ENCODE measurements at places on chromosomes 11 and 22.

- no peak for DNase-seq
Observed at GRCh38 chr11:10305964-10306918, 1.4 kb downstream of the ADM start.

DNA sequence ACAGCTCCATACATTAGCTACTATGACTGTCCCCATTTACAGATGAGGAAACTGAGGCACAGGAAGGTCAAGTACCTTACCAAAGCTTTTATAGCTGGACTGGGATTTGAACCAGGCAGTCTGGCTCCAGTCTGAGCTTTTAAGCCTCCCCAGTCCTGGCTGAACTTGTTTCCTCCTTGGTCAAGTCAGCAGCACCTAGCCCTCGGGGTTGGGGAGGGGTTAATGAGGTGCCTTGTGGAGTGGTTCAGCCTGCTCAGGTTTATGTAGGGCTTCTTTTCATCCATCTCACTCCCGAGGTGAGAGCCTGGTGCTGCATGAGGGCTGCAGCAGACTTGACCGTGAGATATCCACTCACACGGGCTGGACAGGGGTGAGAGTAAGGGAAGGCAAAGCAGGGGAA lies 36.7 kb upstream of the GCAT start:
- no peak for DNase-seq

GRCh38 chr11:14542324-14542723 lies 22.1 kb upstream of the PSMA1 start:
- peak; percentile 69 for DNase-seq

DNA sequence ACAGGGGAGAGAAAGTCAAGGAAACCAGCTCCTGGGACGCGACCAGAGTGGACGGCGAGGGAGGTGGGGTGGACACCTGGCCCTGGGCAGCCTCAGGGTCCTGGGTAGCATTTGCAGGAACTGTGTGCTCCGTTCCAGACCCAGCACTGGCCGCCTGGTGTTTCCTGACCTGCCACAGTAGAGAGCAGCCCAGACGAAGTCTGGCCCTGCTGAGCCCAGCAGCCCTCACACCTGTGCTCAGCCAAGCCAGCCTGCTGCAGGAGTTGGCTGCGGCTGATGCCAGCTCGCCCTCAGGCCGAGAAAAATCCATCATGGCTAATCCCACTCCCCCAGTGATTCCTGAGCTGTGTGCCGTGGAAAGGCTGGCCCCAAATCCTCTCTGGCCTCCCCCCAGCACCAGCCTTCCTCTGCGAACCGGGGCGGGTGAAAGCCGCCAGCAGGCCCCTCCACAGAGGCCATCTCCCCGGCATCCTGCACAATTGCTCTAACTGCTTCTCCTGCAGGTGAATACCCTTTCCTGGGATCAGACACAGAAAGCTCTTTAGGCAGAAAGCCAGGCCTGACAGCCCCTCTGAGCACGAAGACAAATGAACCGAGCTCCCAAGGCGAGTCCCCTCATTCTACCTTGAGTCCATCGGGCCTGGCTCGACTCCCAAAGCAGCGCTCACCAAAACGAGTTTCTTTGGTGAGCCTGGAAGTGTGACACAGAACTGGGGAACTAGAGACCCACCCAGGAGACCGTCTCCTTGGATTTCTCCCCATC lies 88.6 kb downstream of the RTL6 start:
- no peak for DNase-seq

- no peak for DNase-seq
Observed at GRCh38 chr11:125772834-125773505, 5.7 kb downstream of the PATE2 start.

DNA sequence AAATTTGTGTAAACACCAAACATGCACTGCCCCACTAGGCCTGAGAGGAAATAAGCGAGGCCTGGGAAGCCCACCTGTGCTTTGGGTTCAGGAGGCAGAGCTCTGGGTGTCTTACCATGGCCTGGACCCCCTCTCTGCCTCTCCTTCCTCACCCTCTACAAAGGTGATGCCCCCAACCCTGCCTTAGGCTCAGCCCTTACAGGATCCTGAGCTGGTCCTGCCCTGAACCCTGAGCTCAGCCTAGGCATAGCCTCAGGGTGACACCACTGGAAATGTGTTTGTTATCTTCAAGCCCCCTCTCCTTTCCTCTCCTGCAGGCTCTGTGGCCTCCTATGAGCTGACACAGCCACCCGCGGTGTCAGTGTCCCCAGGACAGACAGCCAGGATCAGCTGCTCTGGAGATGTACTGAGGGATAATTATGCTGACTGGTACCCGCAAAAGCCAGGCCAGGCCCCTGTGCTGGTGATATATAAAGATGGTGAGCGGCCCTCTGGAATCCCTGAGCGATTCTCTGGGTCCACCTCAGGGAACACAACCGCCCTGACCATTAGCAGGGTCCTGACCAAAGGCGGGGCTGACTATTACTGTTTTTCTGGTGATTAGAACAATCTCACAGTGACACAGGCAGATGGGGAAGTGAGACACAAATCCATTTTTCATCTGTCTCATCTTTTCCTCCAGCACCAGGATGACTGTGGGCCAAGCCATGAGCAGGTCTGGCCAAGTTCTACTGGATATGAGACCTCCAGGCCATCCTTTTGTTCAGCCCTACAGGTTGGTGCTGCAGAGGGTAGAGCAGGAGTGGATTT lies 117.8 kb downstream of the GGTLC2 start:
- DNase-seq = no peak

GRCh38 chr11:50075856-50076255 lies 43.2 kb downstream of the OR4C45 start:
- no peak for DNase-seq

GRCh38 chr11:255176-255575 lies 18.4 kb downstream of the PSMD13 start:
- DNase-seq = no peak

GRCh38 chr22:45642986-45643385 lies 28.6 kb upstream of the ATXN10 start:
- DNase-seq = no peak

- no peak for DNase-seq
Observed at GRCh38 chr22:27476729-27477128, 324.8 kb downstream of the MN1 start.

- DNase-seq = no peak
Observed at GRCh38 chr11:133901999-133902398, 54.8 kb downstream of the IGSF9B start.

GRCh38 chr22:20033045-20033706 lies 12.3 kb downstream of the TANGO2 start:
- DNase-seq = no peak

DNA sequence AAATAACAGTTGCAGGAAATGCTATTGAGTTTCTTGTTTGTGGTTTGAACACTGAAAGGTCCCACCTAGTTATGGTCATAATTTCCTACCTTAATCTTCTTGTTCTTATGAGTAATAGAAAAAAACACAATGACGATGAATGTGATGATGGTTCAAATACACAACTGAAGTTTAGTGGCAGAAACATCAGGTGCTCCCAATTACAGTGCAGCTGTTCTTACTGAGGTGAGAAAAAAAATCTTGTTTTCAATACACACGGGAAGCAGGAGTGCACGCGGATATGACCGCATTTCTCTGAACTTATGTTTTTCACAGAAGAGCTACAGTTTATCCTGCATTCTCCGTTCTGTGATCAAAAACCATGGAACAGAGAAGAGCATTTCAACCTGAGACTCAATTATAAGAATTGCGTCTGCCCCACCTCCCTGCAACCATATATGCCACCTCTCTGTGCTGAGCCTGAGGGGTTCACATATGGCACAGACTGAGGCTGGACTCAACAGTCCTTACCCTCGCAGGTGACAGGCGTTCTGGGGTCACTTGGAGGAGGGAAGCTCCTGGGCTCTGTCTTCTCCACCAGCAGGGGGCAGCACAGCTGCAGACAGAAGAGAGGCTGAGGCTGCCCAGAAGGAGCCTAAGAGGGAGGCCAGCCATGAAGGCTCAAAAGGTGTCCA lies 99.7 kb upstream of the IGLL5 start:
- DNase-seq = no peak

GRCh38 chr11:87110443-87111131 lies 72.9 kb downstream of the TMEM135 start:
- no peak for DNase-seq

DNA sequence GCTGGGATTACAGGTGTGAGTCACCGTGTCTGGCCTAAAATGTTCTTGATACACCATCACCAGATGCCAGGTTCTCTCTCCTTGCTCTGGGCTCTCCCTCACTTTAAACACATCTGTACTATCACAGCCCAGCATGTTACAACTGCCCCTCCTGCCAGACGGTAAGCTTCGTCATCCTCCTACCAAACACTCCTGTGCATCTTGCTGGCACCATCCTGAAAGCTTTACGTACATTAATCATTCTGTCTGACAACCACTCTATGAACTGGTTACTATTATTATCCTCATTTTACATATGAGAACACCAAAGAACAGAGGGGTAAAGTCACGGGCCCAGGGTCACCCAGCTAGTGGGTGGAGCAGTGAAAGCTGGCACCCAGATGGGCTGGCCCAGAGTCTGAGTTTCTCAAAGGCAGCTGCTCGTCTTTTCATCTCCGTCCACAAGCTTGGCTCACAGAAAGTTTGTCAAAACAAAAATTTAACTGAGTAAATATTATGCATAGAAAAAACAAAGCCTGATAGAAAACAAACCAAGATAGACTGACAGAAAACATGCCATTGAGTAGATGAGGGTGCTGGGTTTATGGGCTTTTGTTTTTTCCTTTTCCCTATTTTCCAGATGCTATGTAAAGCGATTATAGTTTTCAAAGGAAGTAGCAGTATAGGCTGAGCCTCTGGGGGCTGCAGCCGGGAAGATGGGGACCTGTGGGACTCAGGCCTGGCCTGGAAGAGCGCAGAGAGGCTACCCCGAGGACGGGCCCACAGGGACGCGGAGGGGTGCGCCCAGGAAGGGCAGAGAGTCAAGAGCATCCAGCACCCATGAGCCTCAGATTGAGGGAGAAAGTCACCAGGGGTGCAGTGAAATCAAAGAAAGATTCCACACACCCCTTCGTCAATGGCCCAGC lies 9.5 kb downstream of the PLA2G6 start:
- DNase-seq = no peak

DNA sequence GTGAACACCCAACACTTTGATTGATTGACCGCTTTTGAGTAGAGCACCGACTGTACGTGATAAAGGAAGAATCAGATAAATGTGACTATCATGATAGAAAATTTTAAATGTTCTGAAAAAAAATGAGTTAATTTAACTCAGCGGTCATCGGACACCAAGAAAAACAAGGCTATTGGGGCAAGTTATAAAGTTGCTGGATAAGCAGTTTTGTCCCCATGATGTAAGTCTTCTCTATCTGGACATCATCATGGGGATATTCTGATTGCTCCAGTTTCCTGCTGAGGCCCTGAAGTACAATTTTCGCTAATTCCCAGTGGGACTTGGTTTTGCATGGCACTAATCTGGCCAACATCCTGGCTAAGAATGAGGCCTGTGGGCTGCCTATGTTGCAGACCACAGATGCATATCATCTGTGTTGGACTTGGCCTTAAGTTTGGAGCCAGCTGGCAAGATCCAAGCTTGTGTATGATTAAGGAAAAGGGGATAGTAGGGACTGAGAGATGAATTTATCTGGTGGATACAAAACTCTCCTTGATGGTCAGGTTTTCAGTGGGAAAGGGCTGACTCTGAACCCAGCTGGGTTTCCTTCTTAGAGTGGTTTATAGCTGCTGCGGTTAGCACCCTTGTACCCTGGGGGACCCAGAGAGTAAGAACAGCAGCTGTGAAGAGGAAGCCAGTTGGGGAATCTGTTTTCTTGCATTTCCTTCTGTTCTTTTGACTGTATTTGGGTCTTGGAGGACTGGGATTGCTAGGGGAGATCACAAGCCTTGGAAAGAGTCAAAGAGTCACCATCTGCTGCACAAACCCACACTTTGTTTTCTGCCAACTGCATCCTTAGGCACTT lies 118.3 kb downstream of the SEZ6L start:
- no peak for DNase-seq

- peak; percentile 83 for DNase-seq
Observed at GRCh38 chr11:4697585-4697984, at the start of gene OR51E2. OR51E2 (minus strand) TSS chr11:4697853; CDS start chr11:4682711, 15,142 bp downstream.

- DNase-seq = no peak
Observed at GRCh38 chr11:68012843-68013610, 2.9 kb downstream of the ALDH3B1 start.

DNA sequence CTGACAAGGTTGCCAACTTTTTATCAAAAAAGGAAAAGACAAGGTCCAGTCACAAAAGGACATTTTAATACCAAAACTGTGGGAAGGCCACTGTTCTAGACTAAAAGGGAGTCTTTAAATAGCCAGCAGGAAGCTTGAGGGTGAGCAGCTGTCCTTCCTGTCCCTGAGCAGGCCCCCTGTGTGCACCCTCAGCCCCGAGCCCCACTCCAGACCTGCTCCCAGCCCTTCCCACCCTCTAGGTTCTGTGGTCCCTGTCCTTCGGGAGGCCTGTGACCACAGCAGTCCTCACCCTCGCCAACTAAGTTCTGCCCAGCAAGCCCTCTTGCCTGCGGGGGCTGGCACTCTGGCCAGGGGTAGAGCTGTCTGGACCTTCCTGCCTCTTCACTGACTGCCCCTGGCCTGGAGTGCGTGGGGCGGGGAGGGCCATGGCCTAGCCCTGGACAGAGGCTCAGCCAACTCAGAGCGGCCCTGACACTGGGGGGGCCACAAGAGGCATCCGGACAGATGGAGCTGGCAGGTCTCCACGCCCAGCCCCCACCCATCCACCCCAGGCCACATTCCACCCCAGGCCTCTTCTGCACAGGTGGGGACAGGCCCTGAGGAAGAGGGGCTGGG lies 1.6 kb upstream of the PLXNB2 start:
- DNase-seq = no peak

- no peak for DNase-seq
Observed at GRCh38 chr22:26313291-26313690, 115.8 kb upstream of the ASPHD2 start.

DNA sequence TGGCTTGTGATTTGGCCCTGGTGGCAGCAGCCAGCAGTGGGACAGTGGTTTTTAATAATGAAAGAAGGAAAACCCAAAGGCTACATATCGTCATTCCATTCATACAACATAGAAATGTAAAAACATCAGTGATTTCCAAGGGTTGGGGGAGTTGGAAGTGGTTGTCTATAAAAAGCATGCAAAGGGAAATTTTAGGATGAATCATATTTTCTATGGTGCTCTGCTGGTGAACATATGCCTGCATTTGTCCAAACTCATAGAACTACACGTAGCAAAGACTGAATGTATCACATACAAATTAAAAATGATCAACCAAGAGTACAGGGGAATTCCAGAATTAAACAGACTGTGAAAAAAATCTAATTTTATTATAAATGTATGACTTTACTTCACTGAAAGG lies 11.1 kb downstream of the OR5B3 start:
- DNase-seq = no peak

GRCh38 chr22:39275814-39276439 lies 31.1 kb upstream of the PDGFB start:
- DNase-seq = no peak

GRCh38 chr11:118184784-118185579 lies 8.5 kb upstream of the SCN2B start:
- no peak for DNase-seq

- DNase-seq = no peak
Observed at GRCh38 chr11:70631624-70632047, 233.3 kb downstream of the CTTN start.

DNA sequence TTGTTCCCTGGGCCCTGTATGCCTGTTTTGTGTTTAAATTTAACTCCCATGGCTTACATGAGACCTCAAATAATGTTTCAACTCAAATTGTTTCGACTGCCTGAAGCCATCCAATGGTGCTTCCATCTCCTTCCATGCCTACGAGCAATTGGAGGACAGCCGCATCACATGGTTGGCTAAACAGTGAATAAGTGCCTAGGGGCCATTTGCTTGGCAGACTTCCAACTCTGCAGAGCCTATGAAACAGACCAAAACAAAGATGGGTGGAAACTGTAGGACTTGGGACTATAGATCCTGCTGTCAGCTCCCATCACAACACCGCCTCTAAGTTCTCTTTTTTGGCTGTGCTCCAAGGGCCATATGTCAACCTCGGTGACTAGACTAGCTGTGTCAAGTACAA lies 84.1 kb downstream of the PARVA start:
- no peak for DNase-seq

Data from NCI-H2081 treated with DMSO at 0.1 percent for 48 hours (cell line).